ENCODE measurements at places on chromosomes 6 and 20.

- peak; percentile 82 for DNase-seq
Measured at GRCh38 chr20:35306931-35307517, 14.8 kb upstream of the FAM83C start.

GRCh38 chr20:17835240-17835933 lies 133.2 kb downstream of the SNX5 start:
- DNase-seq = no peak

DNA sequence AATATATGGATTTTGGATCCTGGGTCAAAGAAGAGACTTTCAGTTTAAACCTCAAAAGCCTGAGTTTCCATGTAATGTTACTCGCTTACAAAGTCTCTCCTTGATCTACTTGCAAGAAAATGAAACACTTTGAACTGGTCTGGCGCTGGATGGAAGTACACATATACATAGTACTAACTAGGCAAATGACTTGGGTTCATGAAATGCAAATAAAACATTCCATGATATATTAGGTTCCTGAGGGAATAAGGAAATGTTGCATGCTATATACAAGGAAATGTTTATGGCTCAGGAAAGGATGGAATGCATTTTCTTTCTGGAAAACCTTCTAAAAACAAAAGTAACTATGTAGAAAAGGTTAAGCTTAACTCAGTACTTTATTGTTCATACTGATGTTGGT lies 11.4 kb upstream of the TXLNB start:
- DNase-seq = no peak

- DNase-seq = no peak
Measured at GRCh38 chr6:16623029-16623653, 138.1 kb downstream of the ATXN1 start.

DNA sequence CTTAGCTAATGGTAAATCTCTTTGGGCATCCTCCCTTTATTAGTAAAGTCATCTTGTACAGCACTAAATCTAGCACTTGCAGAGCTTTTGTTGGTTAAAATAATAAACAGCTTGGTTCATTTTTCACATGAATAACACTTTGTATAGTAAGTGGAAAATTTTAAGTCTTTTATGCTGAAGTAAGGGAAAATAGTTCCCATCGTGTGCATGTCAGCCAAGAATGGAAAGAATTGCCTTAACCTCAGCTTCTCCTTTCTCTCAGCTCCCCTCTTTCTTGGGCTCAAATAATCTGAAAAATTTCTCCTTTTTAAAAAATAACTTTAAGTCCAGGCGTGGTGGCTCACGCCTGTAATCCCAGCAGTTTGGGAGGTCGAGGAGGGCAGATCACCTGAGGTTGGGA lies 16.6 kb downstream of the SNRPC start:
- no peak for DNase-seq

DNA sequence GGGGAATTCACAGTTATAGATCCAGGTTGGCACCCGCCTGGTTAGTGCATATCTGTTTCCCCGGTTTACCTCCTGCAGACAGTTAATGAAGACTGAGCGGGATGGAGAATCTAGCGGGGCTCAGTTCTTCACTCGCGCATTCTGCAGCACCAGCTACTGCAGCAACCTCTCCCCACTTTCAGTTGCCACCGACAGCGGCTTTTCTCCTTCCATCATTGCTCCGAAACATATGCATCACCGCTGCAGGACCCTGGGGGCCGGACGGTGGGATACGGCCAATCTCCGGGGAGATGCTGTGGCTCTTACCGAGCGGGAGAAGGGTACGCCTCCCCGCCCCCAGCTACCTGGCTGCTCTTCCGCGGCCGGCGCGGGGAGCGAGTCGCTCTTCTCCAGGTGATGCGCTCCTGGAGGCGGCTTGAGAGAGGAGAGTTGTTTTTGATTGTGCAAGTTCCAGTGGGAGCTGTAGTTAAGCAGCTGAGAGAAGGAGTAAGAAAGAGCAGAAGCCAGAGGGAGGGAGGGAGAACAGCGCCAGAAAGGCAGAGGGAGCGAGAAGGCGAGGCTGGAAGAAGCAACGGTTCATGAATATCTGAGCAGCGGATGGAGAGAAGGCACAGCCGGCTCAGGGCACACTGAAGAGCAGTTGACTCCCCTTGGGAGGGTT lies at the start of gene SGK1:
Gene SGK1 (minus strand): TSS at position 642 of the 661 bp plus-strand sequence. CDS start 652 bp downstream, outside the sequence.
- no peak for DNase-seq

DNA sequence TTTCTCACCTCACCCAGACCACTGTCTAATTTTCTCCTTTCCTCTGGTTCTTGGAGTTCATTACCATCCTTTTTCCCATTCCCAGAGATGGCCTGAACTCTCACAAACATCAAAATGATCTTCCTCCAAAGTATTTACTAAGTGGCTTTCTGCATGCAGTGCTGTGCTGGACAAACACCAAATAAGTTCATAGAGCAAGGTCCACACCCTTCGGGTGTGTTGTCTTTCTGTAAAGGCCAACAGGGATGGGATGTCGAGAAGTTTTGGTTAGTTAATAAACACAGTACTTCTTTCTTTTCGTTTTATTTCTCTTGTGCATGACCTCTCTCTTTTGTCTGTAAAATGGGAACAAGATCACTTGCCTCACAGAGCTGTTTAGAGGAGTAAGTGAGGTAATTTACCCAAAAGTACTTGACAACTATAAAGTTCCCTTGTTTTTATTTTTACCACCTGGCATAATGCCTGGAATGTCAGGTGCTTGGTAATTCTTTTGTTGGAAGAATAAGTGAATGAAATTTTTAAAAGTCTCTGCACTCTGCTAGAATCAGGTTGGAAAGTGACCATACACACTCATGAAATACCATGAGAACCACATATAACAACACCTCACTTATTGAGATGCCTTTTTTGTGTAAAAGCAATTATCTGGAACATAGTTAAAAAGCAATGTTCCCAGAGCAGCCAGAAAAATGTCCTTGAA lies 22.8 kb upstream of the CCN6 start:
- DNase-seq = no peak

- no peak for DNase-seq
Measured at GRCh38 chr6:80449726-80450125, 343.3 kb downstream of the BCKDHB start.

- DNase-seq = no peak
Measured at GRCh38 chr20:18717062-18717461, 96.5 kb upstream of the SCP2D1 start.

DNA sequence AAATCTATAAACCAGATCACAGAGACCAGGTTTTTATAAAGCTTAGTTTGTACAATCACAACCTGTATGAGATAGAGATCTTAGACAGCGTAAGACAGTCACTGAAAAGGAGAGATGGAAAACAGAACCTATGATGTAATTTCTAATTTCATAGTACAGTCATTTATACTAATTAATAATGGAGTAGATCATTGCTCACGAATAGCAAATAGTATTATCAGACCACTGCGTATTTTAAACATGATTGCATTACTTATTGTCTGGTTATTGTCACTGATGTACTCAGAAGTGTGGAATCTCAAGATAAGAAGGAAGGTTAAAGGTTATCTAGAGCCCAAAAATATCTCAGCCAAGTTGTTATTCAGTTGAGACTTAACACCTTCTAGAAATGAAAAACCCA lies 115.6 kb downstream of the KHDC1L start:
- DNase-seq = no peak

DNA sequence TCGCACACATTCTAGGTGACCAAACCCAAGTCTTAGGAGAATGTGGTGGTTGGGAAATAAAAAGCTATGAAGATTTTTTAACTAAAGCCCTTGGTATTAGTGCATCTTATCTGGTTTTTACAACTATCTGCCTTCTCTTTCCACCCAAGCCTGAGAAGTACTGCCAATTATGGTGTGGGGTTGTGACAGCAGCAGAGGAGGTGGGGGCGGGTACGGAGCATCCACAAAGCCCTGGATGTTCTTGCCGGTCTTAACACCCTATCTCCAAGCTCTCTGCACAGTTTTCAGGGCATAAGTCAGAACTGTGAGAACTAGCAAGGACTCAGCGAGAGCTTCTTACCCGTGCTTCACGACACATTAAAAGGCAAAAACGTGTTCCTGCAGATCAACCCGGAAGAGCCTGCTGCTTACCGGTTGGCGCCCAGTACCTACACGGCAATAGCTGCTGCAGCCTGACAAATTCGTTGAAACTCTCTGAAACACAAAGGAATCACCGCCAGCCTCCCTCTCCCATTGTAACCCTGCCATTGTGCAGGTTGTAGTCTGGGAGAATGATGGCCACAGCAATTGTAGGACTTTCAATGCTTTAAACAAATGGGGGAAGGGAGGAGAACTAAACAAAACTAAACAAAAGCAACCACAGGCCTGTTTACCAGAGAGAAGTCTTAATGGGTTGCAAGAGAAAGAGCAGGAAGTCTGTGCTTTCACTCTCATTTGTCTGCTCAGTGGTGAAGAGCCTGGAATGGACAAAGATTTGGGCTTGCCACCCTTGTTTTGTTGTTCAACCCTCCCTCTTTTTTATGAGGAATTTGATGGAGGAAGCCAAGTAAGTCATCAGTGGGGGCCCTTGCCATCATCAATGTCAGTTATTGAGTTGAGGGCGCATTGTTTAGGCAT lies 461.0 kb upstream of the JARID2 start:
- no peak for DNase-seq
